ENCODE measurements at places on chromosomes 4 and X.

- peak; percentile 93 for DNase-seq
These were observed at the start of gene ZMAT1 for GRCh38 chrX:101931488-101932248. TSS of gene ZMAT1 (minus strand) at chrX:101932027. CDS start at chrX:101932008, 19 bp downstream.

GRCh38 chr4:110442309-110442708, 33.6 kb upstream of the ENPEP start:
- no peak for DNase-seq

DNA sequence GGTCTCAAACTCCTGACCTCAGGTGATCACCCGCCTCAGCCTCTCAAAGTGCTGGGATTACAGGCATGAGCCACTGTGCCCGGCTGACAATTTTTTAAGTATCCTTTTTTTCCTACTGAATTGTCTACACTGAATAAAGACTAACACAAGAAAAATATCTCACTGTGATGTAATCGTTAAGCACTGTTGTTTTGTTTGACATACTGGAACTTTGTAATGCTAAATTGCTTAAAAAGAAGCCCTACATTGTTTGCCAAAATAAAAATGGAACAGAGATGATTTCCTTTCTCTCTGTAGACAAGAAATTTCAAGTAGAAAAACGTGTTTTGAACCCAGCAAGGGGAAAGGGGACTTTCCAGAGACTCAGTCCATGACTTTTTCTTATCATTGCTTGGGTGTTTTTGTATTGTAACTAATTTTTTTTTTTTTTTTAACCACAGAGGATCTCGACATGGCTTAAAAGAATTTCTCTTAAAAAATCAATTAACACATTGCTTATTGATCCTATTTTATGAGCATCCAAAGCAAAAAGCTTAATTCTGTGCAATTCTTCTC, 74.9 kb downstream of the TMEM156 start:
- DNase-seq = no peak

- no peak for DNase-seq
These were observed 9.6 kb downstream of the BMP3 start for GRCh38 chr4:81040012-81040659.

DNA sequence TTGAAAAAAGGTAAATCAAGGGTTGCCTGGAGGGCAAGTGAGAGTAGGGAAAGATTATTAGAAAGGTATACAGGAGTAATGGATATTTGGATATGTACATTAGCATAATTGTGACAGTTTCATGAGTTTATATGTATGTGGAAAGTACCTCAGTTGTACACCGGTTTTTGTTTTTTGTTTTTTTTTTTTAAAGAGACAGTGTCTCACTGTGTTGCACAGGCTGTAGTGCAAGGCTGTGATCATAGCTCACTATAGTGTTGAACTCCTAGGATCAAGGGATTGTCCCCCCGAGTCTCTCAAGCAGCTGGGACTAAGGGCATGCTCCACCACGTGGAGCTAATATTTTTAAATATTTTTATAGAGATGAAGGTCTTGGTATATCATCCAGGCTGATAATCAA, 15.3 kb upstream of the HPGD start:
- no peak for DNase-seq

GRCh38 chr4:995311-996026, 2.3 kb upstream of the SLC26A1 start:
- DNase-seq = no peak

DNA sequence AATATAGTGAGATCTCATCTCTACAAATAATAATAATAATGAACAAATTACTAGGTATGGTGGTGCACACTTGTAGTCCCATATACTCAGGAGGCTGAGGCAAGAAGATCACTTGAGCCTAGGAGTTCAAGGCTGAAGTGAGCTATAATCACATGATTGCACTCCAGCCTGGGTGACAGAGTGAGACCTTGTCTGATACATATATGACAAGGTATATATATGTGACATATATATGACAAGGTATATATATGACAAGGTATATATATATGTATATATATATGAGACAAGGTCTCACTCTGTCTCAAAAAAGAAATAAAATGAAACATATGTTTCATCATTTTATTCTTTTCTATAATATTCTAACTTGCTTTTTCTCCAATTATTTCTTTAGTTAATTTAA, 278.1 kb upstream of the TET2 start:
- DNase-seq = no peak

All from activated CD8-positive, alpha-beta memory T cell treated with anti-CD3 and anti-CD28 coated beads, Interleukin-2, amount 50 U/mL, for 4 hours (primary cell).